ENCODE measurements at places on chromosomes 1 and 21. TPM values are rescaled to one million over a fixed set of nuclear protein-coding genes. Genes with fewer than 3 reads are reported as not detected.

BOLA1 gene
- total RNA-seq: 20.2 TPM

NCF2 gene
- 0.10 TPM for total RNA-seq

OR2L5 gene
- total RNA-seq: not detected

AURKAIP1 gene
- total RNA-seq: 198 TPM

CACNA1S gene
- total RNA-seq: 57.2 TPM

PCBP3 gene
- total RNA-seq: 1.5 TPM

TNFRSF8 gene
- 0.16 TPM for total RNA-seq

CD34 gene
- total RNA-seq: 7.9 TPM

GRCh38 chr1:204087893-204088528 is 15.1 kb downstream of the SOX13 start:
- DNase-seq: no peak

DNA sequence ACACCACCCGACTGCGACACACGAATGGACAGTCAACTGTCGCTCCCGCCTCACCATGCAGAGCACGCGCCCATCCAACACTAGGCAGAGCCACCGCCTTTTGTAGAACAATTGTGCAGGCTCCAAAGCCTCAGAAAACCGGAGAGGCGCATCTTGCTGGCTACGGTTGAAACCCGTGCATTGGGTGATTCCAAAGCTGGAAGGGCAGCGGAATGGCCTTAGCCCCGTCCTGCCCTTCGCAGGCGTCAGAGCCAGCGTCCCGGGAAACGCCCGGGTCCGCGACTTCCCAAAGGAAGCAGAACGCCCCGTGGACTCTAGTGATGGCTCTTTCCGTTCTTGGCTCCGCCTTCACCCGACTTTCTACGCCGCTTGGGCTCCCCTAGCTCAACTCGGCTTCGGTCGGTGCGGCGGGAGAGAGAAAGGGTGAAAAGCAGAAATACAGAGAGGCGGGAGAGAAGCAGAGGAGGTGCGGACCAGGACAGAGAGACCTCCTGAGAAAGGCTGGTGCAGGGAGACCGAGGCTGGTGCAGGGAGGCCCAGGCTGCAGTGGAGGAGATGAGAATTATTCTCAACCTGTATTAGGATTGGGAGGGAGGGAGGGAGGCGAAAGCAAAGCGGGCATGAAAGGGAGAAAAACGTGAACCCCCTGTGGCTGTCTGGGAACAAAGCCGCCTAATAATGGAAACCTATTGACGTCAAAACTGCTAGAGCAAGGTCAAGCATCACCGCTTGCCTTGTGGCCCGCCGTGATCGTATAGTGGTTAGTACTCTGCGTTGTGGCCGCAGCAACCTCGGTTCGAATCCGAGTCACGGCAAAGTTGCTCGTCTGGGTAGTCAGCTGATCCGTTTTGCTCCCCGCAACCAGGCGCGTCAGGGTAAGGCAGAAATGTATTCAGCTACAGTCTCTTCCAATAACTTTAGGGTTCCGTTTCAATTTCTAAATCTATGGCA is 99.5 kb downstream of the PRKAB2 start:
- DNase-seq: no peak

- no peak for DNase-seq
Measured at GRCh38 chr21:45084121-45084520, 9.7 kb downstream of the ADARB1 start.

GRCh38 chr21:24204641-24205040 is 1402.6 kb downstream of the MRPL39 start:
- DNase-seq: no peak

- no peak for DNase-seq
Measured at GRCh38 chr1:73097917-73098316, 815.6 kb upstream of the NEGR1 start.

- DNase-seq: no peak
Measured at GRCh38 chr1:176773038-176773437, 310.1 kb downstream of the PAPPA2 start.

GRCh38 chr21:43304621-43305335 is 122.2 kb downstream of the SIK1 start:
- no peak for DNase-seq

DNA sequence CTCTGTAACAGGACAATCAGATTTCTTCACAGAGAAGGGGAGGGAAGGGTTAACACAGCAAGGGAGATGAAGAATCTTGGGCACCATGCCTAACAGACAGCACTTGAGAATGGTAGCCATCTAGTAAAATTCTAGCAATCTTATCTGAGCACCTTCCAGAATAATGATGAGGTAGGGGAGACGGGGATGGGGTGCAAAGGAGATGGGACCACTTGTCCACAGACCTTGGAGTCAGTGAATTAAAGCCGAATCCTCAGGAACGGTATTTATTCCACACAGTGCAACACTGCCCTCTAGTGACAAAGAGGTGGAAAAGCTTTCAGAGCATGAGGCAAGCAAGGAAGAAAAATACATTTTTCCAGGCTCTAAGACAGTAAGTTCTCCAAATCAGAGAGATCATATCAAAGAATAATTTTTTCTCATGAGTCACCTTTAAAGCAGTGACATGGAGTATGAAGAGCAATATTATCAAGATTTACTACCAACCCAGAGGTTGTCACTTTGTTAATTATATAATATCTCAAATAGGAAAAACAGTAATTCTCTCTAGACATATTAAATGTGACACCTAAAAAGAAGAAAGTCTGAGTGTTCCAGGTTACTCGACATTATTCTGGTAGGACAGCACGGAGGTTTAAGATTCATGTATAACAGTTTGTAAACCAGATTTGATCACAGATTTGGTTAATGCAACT is 43.3 kb upstream of the LPAR3 start:
- DNase-seq: peak; percentile 75

DNA sequence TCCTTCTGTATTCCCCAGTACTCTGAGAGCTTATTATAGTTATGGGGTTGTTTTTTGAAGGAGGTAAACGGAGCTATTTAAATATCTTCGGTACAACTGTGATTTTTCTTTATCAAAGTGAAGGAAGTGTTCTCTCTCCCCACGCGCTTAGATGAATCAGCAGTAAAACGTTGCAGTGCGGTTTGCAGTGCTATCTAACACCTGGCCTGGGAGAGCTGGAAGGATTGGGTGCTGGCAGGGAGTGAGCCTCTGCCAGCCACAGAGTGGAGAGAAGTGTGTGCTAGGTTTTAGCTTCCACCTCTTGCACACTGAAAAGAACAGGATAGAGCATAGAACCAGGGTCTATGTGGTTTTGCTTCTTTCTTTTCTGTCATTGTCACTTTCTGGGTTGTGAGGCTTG is 165.9 kb downstream of the SDCCAG8 start:
- DNase-seq: peak; percentile 81

- no peak for DNase-seq
Measured at GRCh38 chr1:100050139-100050538, 80.3 kb downstream of the SLC35A3 start.

GRCh38 chr1:202756391-202756790 is 46.1 kb upstream of the SYT2 start:
- DNase-seq: no peak

- DNase-seq: peak; percentile 96
Measured at GRCh38 chr1:179081687-179082332, at the start of gene TOR3A. Gene TOR3A (plus strand): TSS chr1:179082070. CDS start chr1:179082129, 59 bp downstream.

GRCh38 chr1:25867210-25867991 is 8.1 kb downstream of the PAQR7 start:
- DNase-seq: no peak

GRCh38 chr1:11786168-11786567 is 19.6 kb downstream of the MTHFR start:
- DNase-seq: no peak

- peak; percentile 76 for DNase-seq
Measured at GRCh38 chr1:154608397-154609270, 648 bp upstream of the ADAR start.

DNA sequence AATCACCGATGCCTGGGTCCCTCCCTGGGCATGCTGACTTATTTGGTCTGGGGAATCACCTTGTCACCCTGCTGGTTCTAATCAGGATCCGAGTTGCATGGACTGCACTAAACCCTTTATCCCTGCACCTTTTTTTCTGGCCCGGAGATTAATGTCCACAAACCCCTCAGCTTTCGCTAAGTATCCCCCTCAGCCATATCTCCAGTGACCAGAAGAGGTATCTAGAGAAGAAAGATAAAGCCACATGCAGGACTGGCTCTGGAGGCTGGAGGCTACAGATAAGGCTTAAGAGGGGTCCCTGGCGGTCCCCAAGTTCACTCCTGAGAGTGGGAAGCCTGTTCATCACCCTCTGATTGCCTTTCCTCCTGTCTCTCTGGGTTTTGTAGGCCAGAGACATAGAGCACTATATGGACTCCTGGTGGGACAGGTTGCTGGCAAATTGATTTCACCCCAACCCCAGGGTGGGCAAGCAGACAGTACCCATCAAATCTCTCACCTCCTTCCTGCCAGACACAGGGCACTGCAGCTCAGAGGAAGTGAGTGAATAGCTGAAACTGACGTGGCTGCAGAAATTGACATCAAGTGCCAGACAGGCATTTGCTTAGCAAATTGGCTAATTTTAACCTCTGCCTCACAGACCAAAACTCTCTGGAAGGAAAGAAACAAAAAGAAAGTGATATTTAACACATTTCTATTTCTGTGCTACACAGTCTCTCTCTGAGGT is 38.8 kb downstream of the HMGB4 start:
- DNase-seq: no peak

- no peak for DNase-seq
Measured at GRCh38 chr1:53999920-54000319, 18.1 kb downstream of the LDLRAD1 start.
